Hypothalamus (tissue), 51 donors: ENCODE measurements at places on chromosomes 3 and 15.

DNA sequence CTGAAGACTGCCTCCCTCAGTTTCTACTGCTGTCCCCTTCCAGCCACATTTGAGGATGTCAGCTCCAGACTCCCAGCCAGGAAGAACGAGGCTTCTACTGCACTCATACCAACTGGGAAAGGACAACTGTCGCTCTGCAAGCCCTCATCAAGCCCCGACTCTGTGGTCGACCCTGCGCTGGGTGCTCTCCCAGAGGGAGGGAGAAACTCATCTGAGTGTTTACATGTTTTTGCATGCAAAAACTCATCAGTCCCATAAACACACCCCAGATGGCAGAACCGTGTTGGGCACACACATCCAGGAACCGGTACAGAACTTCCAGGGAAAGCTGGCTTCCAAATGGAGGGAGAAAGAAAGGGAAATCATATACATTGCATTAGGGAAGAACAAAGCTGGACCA, 43.5 kb downstream of the ADAMTS17 start:
- DNase-seq, result no peak

DNA sequence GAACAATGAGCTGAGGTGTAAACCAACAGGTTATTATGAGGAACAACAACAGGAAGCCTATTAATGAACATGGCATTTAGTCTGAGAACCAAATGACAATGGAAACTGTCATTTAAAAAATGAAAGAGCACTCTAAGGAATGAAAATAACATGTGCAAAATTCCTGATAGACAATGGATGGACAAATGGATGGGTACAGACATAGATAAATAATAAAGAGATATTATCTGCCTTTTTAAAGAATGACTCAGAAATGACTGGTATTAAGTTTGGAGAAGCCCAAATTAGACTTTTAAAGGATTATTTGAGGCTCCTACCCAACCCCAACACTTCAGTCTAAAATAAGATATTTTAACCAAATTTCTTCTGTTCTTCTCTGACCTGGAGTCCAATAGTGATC, 650.5 kb upstream of the ZNF385D start:
- DNase-seq, result no peak

- no peak for DNase-seq
Measured at GRCh38 chr3:61594964-61595285, 33.6 kb downstream of the PTPRG start.

GRCh38 chr15:94596707-94597106, 365.3 kb downstream of the MCTP2 start:
- DNase-seq, result no peak

- no peak for DNase-seq
Measured at GRCh38 chr3:63921741-63922482, 9.7 kb upstream of the SCAANT1 start.

DNA sequence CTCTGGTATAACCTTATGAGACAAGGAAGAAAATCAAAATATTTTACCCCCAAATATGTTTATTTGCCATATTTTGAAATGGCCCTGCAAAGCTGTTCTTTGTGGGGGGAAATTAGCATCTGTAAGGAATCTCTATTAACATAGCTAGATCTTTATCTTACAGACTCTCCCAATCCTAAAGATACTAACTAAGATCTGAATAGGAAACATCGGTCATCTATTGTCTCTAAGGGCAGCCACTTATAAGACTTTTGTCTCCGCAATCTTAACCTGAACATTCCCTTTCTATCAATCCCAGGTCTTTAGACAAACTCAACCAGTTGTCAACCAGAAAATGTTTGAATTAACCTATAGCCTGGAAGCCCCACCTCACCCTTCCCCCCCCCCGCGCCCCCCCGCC, 21.2 kb downstream of the UMPS start:
- DNase-seq, result no peak

GRCh38 chr3:55147856-55148720, 220.2 kb upstream of the LRTM1 start:
- no peak for DNase-seq

DNA sequence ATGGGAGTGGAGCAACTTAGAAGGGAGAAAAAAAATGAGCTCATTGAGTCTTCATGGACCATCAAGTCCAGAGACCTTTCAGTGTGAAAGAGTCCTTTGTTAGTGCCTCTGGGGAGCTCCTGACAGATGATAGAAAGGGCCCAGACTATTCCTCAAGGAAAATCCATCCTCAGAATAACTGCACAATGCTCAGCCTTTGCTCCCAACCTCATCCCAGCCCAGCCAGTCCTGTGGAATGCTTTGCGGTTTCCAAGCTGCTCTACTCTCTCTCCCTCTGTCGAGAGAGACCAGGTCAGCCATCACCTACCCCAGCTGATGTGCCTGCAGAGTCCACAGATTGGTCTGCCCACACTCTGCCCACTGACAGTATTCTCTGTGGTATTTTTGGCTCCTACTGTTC, 406.2 kb downstream of the MFSD1 start:
- no peak for DNase-seq

- DNase-seq, result no peak
Measured at GRCh38 chr15:78415284-78415683, 22.7 kb upstream of the IREB2 start.
